Right ventricle myocardium inferior (tissue), 1 donor: ENCODE measurements at places on chromosomes 12 and 14. TPM values are rescaled to one million over a fixed set of nuclear protein-coding genes. Genes with fewer than 3 reads are reported as not detected.

DNA sequence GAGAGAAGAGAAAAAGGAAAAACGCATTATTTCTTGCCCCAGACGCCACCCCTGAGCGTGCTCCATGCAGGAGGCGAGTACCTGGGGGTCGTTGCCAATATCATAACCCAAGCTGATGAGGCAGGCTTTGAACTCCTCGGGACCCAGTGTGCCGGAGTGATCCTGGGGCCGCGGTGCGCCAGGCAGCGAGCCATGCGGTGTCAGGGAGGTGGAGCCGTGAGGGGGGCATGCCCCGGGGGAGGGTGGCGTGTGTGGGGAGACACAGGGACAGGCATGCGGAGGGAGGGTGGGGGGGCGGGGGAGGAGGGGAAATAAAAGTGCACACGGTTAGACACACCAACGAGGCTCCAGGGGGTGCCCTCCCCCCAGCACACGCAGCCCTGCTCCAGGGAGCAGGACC lies 86.0 kb upstream of the ZFP36L1 start:
- DNase-seq = no peak

Gene CLEC1B
- total RNA-seq = not detected

Gene SOCS4
- total RNA-seq = 14.0 TPM

Gene PARPBP
- total RNA-seq = 0.54 TPM

Gene LRRC9
- 0.19 TPM for total RNA-seq

DNA sequence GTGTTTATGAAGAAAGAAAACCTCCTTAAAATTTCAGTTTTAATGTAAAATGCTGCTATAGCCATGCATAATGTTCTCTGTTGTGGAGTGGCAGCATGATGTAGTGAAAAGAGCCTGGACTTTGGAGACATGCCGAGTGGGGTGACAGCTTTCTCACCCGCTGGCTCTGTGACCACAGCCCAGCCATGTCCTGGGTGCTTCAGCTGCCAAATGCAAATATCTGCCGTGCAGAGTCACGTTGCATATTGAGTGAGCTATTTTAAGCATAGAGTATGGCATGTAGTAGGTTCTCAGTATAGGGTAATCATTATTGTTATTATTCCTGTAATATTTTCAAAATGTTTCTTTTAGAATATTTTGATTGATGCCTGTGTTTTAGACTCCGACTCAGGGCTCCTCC lies 15.5 kb upstream of the TCTN2 start:
- no peak for DNase-seq

Gene CAPS2
- total RNA-seq = 11.4 TPM

DNA sequence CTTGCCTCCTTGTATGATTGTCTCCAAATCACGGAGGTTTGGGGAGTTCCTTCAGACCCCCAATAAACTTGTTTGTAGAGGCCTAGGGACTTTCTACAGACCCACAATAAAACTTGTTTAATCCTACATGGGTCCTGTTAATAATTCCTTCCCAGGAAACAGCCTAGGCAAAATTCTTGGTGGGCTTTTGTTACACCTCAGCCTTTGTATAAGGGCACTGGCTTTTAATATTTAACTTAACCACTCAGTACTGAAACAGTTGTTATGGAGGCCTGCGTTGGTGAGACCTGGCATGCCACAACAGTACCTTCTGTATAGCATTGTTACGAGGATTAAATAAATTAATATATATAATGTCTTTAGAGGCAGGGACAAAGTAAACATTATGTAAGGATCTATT lies 32.7 kb upstream of the FAR2 start:
- no peak for DNase-seq
